ENCODE measurements at places on chromosomes 4 and X.

DNA sequence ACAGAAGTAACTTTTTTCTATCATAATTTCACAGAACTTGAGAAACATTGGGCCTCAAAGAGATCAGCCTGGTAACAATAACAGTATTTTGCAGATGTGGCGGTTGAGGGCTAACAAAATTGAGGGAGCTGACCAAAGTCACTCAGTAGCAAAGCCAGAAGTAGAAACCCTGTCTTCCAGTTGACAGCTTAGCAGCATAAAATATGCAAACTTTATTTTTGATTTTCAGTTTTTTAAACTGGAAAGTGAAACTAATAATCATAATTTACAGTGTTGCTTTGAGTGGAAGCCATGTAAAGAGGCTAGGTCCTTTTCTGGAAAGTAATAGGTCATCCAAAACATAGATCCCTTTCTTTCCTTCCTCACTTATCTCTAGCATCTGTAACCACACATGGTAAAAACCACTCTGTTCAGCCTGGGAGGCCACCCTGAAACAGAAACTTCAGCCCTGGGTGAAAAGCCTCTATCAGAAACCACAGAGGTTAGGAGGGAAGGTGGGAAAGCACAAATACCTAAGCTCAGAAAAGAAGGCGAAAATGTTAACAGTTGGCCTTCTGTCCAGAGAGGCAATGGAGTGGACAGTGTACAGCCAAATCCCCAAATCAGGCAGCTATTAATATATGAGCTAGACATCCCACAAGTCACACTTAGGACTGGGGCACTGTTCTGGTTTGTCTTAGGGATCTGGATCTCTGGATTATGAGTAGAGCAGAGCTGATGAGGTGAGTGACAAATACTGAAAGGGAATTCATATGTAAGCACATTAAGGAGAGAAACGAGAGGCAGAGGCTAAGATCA lies 61.1 kb upstream of the ARSJ start:
- DNase-seq: no peak

DNA sequence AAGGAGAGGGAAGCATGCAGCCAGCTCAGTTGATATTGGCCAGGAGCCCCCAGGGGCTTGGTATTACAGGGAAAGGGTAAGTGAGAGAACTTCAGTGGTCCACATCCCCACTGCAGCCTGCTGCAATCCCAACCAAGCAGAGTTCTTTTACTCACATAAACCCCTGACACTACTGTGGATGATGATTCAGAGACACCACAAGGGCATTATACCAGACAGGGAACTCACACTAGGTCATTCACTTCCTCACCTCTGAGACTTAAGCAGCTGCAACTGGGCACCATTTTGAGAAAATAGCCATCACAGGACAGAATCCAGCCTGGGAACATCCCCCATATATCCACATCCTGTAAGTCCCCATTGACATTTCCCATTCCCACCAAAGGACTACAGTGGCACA lies 248.0 kb downstream of the INPP4B start:
- no peak for DNase-seq

DNA sequence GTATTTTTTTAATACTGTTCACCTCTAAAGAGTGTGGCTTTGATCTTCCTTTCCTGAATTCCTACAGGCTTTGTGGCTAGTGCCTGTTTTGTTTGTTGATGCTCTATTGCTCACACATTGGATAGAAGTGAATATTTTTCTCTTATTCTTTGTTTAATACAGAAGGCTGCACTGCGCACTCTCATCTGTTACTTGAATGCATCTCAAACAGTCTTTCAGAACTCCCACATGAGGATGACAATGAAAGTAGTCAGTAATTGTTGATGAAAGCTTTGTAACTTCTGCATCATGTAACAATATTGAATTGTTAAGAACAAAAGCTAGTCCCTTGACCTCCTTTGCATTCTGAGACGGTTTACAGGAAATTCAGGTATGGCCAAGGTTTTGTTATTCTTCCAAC lies 29.1 kb upstream of the GALNT7 start:
- no peak for DNase-seq

DNA sequence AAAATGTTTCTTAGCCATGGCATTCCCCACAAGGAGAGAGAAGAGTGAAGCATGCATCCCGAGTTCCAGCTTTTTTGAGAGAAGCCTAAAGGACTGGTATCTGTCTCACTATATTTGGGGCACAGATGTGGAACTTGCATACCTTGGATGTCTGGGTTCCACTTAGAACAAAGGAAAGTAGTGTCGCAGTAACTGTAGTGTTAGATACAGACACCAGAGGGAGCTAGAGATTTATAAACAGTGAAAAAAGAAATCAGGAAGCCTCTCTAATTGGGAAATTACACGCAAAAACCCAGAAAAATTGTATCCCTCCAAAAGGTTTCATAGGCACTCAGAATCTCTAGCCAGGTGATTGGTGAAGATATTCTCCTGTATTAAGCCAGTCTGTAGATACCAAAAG lies 34.4 kb downstream of the AGTR2 start:
- no peak for DNase-seq

- DNase-seq: no peak
Measured at GRCh38 chr4:40648131-40648530, 18.5 kb upstream of the RBM47 start.

- no peak for DNase-seq
Measured at GRCh38 chr4:87679449-87680169, 29.5 kb downstream of the DMP1 start.

- DNase-seq: no peak
Measured at GRCh38 chr4:45846016-45846415, 277.8 kb downstream of the GABRG1 start.
